ENCODE measurements at places on chromosomes 3 and 15.

DNA sequence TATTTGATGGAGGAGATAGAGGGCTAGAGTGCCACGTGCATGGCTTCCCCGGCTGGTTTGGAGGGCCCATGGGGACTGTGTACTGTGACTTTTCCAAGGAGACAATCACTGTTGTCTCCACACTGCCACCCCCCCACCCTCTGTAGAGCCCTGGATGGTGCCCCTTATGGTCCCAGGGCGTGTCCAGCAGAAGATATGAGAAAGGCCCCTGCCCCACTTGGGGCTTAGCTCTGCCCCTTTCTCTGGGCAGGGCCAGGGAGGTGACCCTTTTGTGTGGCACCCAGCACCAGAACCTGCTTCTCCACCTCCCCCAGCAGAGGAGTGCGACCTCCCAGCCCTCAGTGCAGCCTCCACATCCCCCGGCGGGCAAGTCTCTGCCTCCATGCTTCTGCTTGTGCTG is 32.1 kb downstream of the SPSB4 start:
- DNase-seq: no peak

DNA sequence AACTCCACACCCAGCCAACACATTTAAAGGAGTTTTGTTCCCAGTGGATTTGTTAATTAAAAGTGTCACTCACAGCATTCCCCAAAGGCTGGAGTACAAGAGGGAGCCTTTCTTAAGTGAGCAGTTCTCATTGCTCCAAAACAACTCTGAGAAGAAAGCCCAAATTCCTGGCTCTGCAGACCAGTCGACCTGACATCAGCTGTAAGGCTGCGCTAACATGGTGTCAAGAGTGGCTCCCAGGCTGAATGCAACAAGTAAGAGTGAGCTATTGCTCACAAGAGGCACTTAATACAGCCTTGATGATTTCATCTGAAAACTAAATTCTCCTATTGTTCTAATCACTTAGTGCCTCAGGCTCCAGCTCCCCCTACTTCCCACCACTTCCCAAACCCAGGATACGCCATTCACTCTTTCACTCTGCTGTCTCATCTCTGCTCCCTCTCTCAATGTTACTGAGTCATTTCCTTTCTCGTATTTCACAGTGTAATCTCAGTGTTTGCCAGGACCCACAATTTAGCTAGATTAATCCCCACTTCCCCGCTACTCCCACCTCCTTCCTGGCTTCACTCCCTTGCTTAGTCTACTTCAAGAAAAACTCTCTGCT is 81.8 kb downstream of the WWTR1 start:
- DNase-seq: no peak

- DNase-seq: peak; percentile 21
Measured at GRCh38 chr15:44535523-44536301, 1.2 kb upstream of the EIF3J start.

DNA sequence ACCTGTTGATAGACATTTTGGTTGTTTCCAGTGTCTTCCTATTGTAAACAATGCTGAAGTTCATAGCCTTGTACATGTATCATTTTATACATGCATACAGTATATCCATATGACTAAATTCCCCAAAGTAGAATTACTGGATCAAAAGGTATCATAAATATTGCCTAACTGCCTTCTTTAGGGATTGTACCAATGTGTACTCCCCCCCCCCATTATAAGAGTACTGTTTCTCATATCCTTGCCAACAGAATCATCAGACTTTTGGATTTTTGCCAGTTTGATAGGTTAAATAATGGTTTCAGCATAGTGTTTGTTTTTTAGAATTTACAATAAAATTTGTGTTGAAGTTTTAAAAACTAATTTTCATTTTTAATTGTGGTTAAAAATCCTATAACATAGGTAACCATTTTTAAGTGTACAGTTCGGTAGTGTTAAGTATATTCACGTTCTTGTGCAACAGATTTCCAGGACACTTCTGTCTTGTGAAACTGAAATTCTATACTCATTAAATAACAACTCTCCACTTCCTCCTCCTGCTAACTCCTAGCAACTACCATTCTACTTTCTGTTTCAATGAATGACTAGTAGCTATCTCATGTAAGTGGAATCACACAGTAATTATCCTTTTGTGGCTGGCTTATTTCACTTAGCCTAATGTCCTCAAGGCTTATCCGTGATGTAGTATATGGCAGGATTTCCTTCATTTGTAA is 30.8 kb upstream of the MAP3K13 start:
- no peak for DNase-seq

DNA sequence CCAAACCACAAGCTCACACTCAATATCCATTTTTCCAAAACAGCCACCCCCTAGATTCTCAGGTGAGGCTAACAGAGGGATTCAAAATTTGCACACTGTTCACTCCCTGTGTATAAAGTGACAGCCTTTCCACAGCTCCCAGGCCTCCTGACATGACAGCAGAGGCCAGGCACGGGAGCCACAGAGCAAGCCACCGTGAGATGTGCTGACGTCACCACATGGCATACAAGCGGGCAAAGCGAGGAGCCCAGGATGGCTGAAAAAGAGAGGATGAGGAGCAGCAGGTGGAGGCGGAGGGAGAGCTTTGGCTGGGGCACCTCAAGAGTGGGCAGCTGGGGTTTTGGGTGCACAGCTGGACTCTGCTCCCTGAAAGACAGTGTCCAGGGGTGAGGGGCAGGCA is 27.1 kb downstream of the EHD4 start:
- DNase-seq: no peak

DNA sequence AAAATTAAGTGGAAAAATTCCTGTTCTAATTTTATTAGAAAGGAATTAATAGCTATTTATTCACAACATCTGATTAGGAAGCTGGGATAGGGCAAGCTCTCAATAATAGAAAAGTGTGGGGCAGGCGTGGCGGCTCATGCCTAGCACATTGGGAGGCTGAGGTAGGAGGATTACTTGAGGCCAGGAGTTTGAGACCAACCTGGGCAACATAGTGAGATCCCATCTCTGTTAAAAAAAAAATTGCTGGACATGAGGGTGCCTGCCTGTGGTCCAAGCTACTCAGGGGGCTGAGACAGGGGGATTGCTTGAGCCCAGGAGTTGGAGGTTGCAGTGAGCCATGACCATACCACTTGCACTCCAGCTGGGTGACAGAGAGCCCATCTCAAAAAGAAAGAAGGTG is 119.6 kb downstream of the TCF12 start:
- DNase-seq: no peak

- no peak for DNase-seq
Measured at GRCh38 chr3:7280318-7280717, 419.4 kb downstream of the GRM7 start.

DNA sequence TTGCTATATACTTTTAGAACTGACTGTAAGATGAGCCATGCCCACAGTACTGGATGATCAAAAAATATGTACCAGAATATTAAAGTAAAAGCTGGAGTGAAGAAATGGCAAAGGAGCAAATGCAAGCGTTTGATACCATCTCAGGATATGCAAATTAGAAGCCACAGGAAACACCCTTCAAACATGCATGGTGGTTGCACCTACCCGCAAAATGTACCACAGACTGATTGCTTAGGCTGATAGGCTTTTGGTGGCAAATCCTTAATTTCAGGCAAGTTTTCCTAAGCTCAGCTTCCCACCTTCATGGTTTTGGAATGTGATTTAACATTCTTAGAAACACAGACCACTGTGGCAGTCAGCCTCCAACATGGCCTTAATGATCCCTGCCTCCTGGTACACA is 149.0 kb downstream of the PDZRN3 start:
- no peak for DNase-seq

DNA sequence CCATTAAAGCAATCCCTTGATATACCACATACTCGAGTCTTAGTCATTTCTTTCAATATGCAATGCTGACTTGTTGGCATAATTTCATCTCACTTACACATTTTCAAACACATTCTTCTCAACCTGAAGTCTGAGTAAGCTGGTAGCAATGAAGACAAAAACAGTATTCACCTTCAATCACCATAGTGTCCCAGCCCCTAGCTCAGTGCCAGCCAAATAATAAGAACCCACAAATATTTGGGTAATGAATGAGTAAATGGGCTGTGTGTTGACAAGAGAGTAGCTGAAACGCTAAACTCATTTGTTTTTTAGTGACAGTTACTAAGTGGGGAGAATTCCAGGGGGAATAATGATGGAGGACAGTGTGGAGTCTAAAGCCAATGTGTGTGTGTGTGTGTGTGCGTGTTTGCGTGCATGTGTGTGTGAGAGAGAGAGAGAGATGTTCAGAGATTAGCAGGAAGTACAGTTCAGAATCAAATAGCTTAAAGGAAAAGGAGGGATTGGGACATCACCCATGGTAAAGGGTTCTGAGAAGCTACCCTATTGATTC is 165.7 kb downstream of the GAP43 start:
- no peak for DNase-seq

- no peak for DNase-seq
Measured at GRCh38 chr15:80641384-80641783, 53.7 kb upstream of the ABHD17C start.
